Motor neuron (in vitro differentiated cells): ENCODE measurements at places on chromosomes 12 and 14.
A peak's percentile ranks its signal among the peaks of the same experiment; 100 is the strongest.

- ATAC-seq, result no peak
Measured at GRCh38 chr14:73188501-73188911, 48.8 kb upstream of the PAPLN start.

- ATAC-seq, result no peak
Measured at GRCh38 chr14:104886690-104887622, 21.9 kb downstream of the CEP170B start.

- no peak for ATAC-seq
Measured at GRCh38 chr12:84816916-84817695, 95.5 kb downstream of the SLC6A15 start.

- ATAC-seq, result no peak
Measured at GRCh38 chr14:93898731-93899130, 28.4 kb upstream of the FAM181A start.

DNA sequence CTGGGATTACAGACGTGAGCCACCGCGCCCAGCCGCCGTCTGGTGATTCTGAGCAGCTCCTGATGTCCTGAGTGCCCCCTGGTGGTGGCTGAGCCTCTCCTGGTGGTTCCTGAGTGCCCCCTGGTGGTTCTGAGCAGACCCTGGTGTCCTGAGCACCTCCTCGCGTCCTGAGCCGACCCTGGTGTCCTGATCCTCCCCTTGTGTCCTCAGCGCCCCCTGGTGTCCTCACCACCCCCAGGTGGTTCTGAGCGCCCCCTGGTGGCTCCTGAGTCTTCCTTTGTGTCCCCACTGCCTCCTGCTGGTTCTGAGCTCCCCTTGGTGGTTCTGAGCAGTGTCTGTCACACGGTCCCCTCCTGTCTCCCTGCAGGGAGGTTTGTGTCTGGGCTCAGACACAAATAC, 1304.9 kb downstream of the TMEM121 start:
- ATAC-seq, result no peak

DNA sequence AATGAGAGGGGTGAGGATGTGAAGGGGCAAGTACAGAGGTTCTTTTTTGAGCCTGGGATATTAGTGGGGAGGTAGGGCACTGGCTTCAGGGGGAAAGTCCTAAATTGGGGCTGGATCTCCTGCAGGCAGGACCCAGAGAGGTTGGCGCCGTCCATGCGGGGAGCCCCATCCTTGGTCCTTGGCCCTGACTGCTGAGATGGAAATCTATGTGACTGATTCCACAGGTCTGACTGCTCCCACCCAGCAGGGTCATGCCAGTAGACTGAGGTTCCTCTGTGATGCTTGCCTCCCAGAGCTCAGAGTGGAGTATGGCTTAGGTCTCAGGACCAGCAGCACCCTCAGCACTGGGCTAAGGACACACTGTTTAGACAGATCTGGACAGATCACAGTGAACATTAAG, 988.6 kb upstream of the TMEM132C start:
- no peak for ATAC-seq

- no peak for ATAC-seq
Measured at GRCh38 chr14:71651228-71651627, 281.0 kb upstream of the RGS6 start.

DNA sequence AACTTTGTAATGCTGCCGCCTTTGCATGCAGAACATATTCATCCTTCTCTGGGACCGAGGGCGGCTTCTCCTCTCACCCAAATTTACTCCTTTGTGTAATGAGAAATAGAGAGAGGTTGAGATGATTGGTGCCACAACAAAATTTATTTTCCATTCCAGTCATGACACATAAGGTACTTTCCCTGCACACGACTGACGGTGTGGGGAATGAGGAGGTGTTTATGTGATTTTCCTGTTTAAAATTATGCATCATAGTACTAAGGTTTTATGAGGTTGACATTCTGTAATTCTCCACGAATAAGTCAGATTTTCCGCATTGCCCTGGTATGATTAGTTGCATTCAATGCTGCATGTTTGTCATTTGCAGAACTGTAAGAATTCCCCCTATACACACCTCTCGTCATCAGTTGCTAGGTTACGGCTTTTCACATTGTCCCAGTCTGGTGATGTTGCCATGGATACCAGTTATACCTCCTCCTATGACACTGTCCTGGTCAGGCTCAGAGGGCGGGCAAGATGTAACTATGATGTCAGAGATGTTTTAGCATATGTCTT, 23.1 kb downstream of the BICDL1 start:
- ATAC-seq, result peak; percentile 100

- no peak for ATAC-seq
Measured at GRCh38 chr12:64826234-64826633, 1.8 kb downstream of the TBC1D30 start.

DNA sequence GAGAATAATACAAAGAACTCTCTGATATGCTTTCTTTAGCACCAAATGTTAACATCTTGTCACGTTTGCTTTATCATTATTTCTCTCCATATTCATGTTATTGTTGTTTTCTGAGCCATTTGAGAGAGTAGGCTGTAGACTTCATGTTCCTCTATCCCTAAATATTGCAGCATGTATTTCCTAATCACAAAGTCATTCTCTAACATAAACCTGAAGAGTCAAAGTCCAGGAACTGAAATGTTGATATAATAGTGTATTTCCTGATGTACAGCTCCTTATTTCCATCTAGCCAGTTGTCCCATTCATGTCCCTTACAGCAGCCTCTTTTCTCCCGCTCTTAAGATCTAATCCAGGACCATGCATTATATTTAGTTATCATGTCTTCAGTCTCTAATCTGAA, 72.8 kb downstream of the SPATS2 start:
- ATAC-seq, result no peak

DNA sequence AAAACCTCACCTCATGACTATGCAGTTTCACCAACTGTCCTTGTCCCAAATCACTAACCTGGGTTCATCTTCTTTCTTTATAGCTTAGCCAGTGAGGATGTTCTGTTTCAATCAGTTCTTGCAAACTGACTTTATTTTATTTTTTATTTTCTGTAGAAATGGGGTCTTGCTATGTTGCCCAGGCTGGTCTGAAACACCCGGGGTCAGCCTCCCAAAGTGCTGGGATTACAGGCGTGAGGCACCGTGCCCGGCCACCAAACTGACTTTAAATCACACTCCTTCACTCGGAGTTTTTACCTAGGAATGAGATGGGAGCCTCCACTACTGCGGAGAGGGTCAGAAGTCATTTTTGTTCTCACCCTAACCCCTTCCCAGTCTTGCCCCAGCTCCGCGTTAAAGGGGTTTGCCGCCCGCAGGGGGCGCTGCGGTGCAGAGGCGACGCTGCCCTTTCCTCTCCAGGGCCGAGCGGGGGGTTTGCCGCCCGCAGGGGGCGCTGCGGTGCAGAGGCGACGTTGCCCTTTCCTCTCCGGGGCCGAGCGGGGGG, 7.0 kb upstream of the B4GALNT3 start:
- ATAC-seq, result no peak
